ENCODE measurements at places on chromosomes 11 and 22.

- H3K27me3 ChIP-seq = no peaks in the 10 kb centered on the region
- H3K36me3 ChIP-seq = no peaks in the 10 kb centered on the region
- no peak overlapping the region for H3K27ac ChIP-seq
Measured at GRCh38 chr11:124586238-124586860, 16.6 kb downstream of the OR8A1 start.

DNA sequence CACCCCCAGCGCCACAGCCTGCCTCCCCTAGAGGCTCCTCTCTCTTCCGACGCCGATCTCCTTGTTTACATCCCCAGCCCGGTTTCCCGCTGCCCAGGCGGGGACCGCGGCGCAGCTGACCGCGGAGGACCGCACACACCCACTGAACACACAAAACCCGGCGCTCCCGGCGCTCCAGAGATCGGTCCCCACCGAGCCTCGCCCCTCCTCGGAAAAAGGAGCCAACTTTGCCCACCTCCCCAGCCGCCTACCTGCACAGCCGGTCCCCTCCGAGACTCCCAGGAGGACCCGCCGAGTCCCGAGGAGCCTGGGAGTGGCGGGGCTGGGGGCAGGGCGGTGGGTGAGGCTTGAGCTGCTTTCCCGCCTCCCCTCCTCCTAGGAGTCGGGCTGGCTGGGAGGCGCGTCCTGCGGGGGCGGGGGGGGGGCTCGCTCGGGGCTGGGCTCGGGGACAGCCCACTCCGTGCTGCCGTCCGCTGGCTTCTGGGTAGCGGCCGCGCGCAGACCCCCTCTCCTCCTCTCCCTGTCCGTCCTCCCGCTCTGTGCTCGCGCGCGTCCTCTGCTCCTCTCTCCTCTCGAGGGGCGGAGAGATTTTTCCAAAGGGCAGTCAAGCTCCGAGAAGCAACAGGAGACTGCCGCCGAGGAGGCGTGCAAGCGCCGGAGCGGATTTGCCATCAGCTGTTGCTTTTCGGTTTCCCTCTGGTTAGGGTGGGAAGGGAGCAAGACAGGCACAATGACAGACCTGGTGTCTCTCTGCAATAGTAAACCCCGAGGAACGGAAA lies at the start of gene FXYD6:
TSS of gene FXYD6 (minus strand) at position 318 of the 779 bp plus-strand sequence. CDS start 33,882 bp downstream, outside the sequence.
- no peak for DNase-seq
- no peaks in the 10 kb centered on the region for H3K4me1 ChIP-seq
- no peaks in the 10 kb centered on the region for H3K27me3 ChIP-seq
- H3K36me3 ChIP-seq = no peaks in the 10 kb centered on the region
- H3K4me3 ChIP-seq = peak within 1 kb of the TSS; percentile 63

DNA sequence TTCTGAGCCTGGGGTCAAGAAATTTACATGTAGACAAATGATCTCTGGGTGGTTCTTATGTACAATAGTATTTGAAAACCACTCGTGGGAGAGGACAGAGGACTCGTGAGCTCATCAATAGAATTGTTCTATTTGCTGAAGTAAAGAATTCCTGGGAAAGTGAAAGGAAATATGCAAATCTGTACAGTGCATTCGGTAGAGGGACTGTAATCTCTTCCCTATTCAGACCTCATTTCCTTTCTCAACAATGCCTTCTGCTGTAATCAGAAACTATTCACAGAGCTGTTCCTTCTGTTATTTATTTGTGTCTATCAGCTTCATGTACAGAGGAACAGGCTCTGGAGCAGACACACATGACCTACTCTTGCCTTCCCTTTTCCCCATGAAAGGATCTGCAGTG lies 709.4 kb upstream of the KIRREL3 start:
- DNase-seq = no peak
- H3K4me1 ChIP-seq = no peaks in the 10 kb centered on the region
- H3K27me3 ChIP-seq = no peaks in the 10 kb centered on the region
- H3K4me3 ChIP-seq = no peak overlapping the region
- no peak overlapping the region for H3K27ac ChIP-seq

GRCh38 chr11:70155386-70155785 lies 47.7 kb upstream of the FADD start:
- DNase-seq = no peak
- H3K36me3 ChIP-seq = peaks cover 44% of the 10 kb centered on the region
- H3K4me3 ChIP-seq = no peak overlapping the region
- H3K4me1 ChIP-seq = peaks cover 4% of the 10 kb centered on the region

DNA sequence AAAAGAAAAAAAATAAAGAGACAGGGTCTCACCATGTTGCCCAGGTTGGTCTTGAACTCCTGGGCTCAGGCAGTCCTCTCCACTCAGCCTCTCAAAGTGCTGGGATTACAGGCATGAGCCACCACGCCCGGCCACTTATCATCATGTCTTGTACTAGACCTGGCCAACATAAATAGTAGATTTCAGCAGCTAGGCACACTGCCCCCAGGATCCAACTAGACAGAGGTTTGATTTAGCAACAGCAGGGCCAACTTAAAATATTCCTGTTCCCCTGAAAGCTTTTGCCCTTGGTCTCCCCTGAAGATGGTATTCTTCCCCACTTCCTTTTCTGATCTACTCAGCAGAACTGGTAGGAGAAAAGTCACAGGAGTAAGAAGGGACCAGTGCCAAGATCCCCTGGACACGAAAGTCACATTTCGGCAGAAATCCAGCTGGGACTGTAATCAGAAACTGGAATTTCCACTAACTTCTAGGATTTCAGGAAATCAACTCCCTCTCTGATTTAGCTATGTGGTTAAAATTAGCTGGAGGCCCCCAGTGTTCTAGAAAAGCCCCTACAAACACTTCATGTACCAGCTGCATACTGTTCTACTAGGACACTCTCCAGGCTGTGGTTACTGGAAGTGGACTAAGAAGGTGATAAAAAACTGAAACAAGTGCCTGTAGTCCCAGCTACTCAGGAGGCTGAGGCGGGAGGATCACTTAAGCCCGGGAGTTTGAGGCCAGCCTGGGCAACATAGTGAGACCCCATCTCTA lies 8.9 kb upstream of the PPP2R1B start:
- H3K27ac ChIP-seq = peak overlapping the region; percentile 51
- no peaks in the 10 kb centered on the region for H3K27me3 ChIP-seq
- H3K4me1 ChIP-seq = peaks cover 8% of the 10 kb centered on the region
- DNase-seq = no peak
- no peaks in the 10 kb centered on the region for H3K36me3 ChIP-seq
- H3K4me3 ChIP-seq = no peak overlapping the region

GRCh38 chr11:13841393-13841792 lies 121.1 kb upstream of the SPON1 start:
- H3K36me3 ChIP-seq = no peaks in the 10 kb centered on the region
- H3K27me3 ChIP-seq = no peaks in the 10 kb centered on the region
- H3K27ac ChIP-seq = no peak overlapping the region
- H3K4me3 ChIP-seq = no peak overlapping the region
- no peak for DNase-seq

- no peak overlapping the region for H3K4me3 ChIP-seq
- no peak for DNase-seq
- no peak overlapping the region for H3K27ac ChIP-seq
- no peaks in the 10 kb centered on the region for H3K27me3 ChIP-seq
Measured at GRCh38 chr11:66388780-66389386, 17.3 kb upstream of the SLC29A2 start.

GRCh38 chr11:44246726-44247125 lies 63.2 kb downstream of the ALX4 start:
- H3K27ac ChIP-seq = no peak overlapping the region
- no peaks in the 10 kb centered on the region for H3K27me3 ChIP-seq
- no peaks in the 10 kb centered on the region for H3K4me1 ChIP-seq
- peaks cover 6% of the 10 kb centered on the region for H3K36me3 ChIP-seq
- H3K4me3 ChIP-seq = no peak overlapping the region
- no peak for DNase-seq

DNA sequence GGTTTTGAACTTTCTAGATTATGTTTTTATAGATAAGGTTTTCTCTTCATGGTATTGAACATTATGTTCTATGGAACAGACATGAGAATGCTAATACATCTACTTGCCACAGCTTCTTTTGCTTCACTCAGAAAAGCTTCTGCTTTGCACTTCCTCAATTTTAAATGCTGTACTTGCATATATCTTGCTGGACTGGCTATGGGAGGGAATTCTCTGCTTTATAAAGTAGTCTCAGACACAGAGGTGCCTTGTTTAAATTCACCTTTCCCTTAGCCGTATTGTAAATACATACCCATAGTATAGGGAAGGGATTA lies 173.9 kb downstream of the DDX10 start:
- no peaks in the 10 kb centered on the region for H3K36me3 ChIP-seq
- no peak overlapping the region for H3K4me3 ChIP-seq
- no peak overlapping the region for H3K27ac ChIP-seq
- no peak for DNase-seq

- no peak for DNase-seq
- no peaks in the 10 kb centered on the region for H3K4me1 ChIP-seq
- no peak overlapping the region for H3K4me3 ChIP-seq
- no peak overlapping the region for H3K27ac ChIP-seq
Measured at GRCh38 chr11:127632546-127632945, 632.0 kb upstream of the KIRREL3 start.

GRCh38 chr11:114350022-114350421 lies 50.3 kb downstream of the C11orf71 start:
- no peak overlapping the region for H3K4me3 ChIP-seq
- no peaks in the 10 kb centered on the region for H3K36me3 ChIP-seq
- no peak for DNase-seq
- H3K4me1 ChIP-seq = no peaks in the 10 kb centered on the region
- H3K27ac ChIP-seq = no peak overlapping the region

DNA sequence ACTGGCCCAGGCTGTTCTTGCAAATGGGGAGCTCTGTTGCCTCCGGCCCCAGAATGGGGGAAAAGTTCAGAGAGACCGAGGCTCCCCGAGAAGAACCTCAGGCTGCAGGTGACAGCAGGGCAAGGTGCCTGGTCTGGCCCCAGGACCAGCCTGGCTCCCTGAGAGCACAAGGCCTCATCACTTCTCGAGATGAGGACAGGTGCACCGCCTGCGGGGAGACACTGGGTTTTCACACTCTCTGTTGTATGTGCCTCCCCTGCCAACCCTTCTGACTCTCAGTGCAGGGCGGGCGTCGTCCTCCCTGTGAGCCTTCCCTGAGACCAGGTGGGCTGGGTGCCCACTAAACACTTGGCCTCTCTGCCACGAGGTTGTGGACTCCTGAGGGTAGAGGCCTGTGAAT lies 102.2 kb downstream of the BCR start:
- peak overlapping the region; percentile 91 for H3K27ac ChIP-seq
- DNase-seq = no peak
- no peak overlapping the region for H3K4me3 ChIP-seq
- H3K36me3 ChIP-seq = peaks cover 38% of the 10 kb centered on the region
- no peaks in the 10 kb centered on the region for H3K27me3 ChIP-seq

DNA sequence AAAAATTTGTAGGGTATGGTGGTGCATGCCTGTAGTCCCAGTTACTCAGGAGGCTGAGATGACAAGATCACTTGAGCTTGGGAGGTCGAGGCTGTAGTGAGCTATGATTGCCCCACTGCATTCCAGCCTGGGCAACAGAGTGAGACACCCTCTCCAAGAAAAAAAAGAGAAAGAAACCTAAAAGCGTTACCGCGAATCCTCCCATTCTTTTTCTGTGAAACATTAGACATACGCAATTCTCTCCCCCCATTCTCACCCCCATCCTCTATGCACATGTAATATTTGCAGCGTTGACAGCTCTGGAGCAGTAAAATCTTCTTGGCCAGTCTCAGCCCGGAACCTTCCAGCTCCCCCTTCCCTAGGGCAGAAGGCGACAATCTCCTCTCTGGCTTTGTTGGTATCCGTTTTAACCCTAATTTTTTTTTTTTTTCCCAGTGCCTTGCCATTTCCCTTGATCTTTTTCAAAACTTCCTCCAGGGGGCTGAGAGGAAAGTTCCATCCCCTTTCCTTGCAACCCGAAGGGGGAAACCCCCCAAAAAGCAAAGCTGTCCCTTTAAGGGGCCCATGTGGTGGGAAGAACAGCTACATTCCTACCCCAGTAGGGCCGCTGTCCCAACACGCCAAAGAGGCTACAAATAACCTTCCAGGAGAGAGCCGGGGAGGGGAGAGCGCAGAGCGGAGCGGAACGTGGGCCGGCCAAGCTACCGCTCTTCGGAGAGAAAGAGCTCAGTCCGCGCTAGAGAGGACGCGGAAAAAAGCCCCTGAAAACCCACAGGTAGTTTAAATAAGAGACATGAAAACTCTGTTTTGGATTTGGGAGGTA lies 1.9 kb downstream of the LRP4 start:
- DNase-seq = no peak
- H3K4me1 ChIP-seq = no peaks in the 10 kb centered on the region
- no peaks in the 10 kb centered on the region for H3K27me3 ChIP-seq
- no peaks in the 10 kb centered on the region for H3K36me3 ChIP-seq
- peak overlapping the region; percentile 43 for H3K27ac ChIP-seq

DNA sequence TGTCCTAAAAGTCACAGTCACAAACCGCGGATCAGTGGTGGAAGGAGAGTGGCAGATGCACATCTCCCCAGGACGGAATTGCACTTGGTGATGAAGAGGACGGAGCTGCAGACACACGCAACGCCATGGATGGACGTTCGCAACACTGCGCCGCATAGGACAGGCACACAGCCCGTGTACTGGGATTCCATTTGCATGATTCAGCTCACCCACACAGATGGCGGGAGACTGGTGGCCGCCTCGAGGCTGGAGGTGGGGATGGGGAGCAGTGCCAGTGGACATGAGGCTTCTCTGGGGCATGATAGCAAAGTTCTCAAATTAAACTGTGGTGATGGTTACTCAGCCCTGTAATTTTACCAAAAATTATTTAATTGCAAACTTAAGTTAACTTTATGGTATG lies 37.4 kb downstream of the DUSP8 start:
- no peak overlapping the region for H3K4me3 ChIP-seq
- H3K36me3 ChIP-seq = no peaks in the 10 kb centered on the region
- H3K27me3 ChIP-seq = no peaks in the 10 kb centered on the region

- no peaks in the 10 kb centered on the region for H3K27me3 ChIP-seq
- peaks cover 50% of the 10 kb centered on the region for H3K4me1 ChIP-seq
- peak overlapping the region; percentile 86 for H3K27ac ChIP-seq
Measured at GRCh38 chr22:30325065-30325720, 1.5 kb downstream of the TBC1D10A start.

- H3K4me1 ChIP-seq = peaks cover 4% of the 10 kb centered on the region
- no peaks in the 10 kb centered on the region for H3K36me3 ChIP-seq
- DNase-seq = no peak
- peak within 1 kb of the TSS; percentile 75 for H3K4me3 ChIP-seq
- H3K27ac ChIP-seq = no peak within 1 kb of the TSS
Measured at GRCh38 chr11:134331354-134332188, at the start of gene GLB1L2. Gene GLB1L2 (plus strand): TSS chr11:134331988. CDS start chr11:134332062, 74 bp downstream.

DNA sequence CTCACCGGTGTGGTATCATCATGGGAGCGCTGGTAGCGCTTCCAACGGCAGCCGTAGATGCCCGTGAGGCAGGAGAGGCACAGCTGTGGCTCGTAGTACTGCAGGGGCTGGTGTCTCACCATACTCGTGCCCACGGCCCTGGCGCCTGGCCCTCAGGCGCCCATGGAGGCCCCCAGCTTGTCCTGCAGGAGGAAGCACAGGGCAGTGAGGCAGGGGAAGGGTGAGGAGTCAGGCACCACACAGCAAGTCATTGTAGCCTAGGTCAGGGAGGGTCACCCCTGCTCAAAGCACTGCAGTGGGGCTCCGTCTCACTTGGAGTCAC lies 44.6 kb upstream of the KLHL35 start:
- peaks cover 16% of the 10 kb centered on the region for H3K4me1 ChIP-seq
- no peaks in the 10 kb centered on the region for H3K27me3 ChIP-seq
- H3K36me3 ChIP-seq = no peaks in the 10 kb centered on the region
- H3K27ac ChIP-seq = no peak overlapping the region
- no peak overlapping the region for H3K4me3 ChIP-seq

GRCh38 chr11:19506816-19507486 lies 205.7 kb upstream of the NAV2 start:
- no peak overlapping the region for H3K4me3 ChIP-seq
- H3K27ac ChIP-seq = no peak overlapping the region
- H3K27me3 ChIP-seq = no peaks in the 10 kb centered on the region
- peaks cover 14% of the 10 kb centered on the region for H3K4me1 ChIP-seq
- H3K36me3 ChIP-seq = no peaks in the 10 kb centered on the region
- no peak for DNase-seq

Data from thoracic aorta (tissue), 2 donors.